Endothelial cell (in vitro differentiated cells): ENCODE measurements at places on chromosomes 7 and 10.
A peak's percentile ranks its signal among the peaks of the same experiment; 100 is the strongest.

DNA sequence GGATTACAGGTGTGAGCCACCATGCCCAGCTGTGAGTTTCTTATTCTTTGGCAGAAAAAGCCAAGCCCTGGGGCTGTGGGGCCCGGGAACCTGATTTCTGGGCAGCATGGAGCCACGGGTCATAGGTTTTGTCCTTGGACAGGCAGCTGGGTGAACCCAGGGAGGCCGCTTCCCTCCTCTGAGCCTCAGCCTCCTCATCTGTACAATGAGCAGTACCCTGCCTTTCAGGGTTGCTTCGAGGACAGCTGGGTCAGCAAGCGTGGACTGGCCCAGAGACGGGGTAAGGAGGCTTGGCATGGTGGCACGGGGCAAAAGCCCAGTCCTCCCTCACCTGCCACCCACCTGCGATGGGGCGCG lies 84.1 kb upstream of the GNA12 start:
- DNase-seq, result no peak
- H3K27me3 ChIP-seq, result peaks cover 1% of the 10 kb centered on the region
- no peak overlapping the region for H3K27ac ChIP-seq
- no peaks in the 10 kb centered on the region for H3K4me1 ChIP-seq
- H3K4me3 ChIP-seq, result no peak overlapping the region

DNA sequence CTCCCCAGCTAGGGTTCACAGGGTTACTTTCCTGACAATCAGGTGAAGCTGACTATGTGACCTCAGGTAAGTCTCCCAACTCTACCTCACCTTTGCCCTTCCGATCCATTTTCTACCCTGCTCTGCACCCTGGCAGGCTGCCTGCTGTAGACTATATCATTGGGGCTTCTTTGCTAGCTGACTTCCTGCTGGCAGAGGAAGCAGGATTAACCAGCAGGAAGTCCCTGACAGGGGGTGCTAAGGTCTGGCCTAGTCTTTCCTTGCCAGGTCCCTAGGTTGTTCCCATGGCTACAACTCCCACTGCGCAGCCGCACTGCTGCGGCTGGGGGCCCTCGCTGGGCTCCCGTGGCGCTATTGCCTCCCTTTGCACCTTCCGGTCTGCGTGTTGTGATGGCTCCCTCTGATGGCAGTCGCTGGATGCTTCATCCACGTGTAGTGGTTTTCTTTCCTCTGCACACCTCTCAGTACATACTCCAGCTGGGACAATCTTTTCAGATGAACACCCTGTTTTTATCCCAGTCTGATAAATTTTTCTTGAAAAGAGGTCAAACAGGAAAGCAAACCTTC lies 365.9 kb downstream of the REEP3 start:
- peaks cover 7% of the 10 kb centered on the region for H3K4me1 ChIP-seq
- H3K4me3 ChIP-seq, result no peak overlapping the region
- no peaks in the 10 kb centered on the region for H3K27me3 ChIP-seq
- peak overlapping the region; percentile 76 for H3K27ac ChIP-seq

GRCh38 chr10:3425716-3426115 lies 253.1 kb upstream of the PITRM1 start:
- no peak for DNase-seq
- no peaks in the 10 kb centered on the region for H3K27me3 ChIP-seq
- peaks cover 33% of the 10 kb centered on the region for H3K4me1 ChIP-seq
- no peak overlapping the region for H3K4me3 ChIP-seq

GRCh38 chr10:15310776-15311568 lies 60.1 kb downstream of the FAM171A1 start:
- no peak for DNase-seq
- H3K4me1 ChIP-seq, result peaks cover 57% of the 10 kb centered on the region
- H3K4me3 ChIP-seq, result no peak overlapping the region

GRCh38 chr10:73405556-73405955 lies 8.3 kb downstream of the ANXA7 start:
- no peak overlapping the region for H3K4me3 ChIP-seq
- H3K27ac ChIP-seq, result no peak overlapping the region
- no peaks in the 10 kb centered on the region for H3K36me3 ChIP-seq

GRCh38 chr10:7320072-7320471 lies 90.8 kb downstream of the SFMBT2 start:
- no peaks in the 10 kb centered on the region for H3K4me1 ChIP-seq
- peaks cover 12% of the 10 kb centered on the region for H3K36me3 ChIP-seq
